ENCODE measurements at places on chromosomes 3 and 15.

DNA sequence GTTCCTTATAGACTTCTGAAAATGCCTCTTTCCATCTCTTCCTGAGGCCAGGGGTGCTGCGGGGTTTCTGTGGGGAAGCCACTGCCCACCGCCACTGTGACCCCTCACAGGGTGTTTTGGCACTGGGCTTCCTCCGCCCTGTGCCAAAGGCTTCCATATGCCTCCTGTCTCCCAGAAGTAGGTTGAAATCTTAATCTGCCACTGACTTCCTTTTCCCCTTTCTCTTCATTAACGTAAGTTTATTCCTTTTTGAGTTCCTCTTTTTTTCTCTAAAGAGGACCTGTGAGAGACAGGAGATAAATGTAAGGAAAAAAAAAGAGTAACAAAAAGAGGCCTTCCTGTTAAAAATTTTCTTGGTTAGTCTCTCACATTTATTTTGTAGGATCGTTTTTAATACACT, 220.5 kb downstream of the CTNNB1 start:
- no peak for DNase-seq

- no peak for DNase-seq
Measured at GRCh38 chr15:25705433-25706115, 157.6 kb downstream of the ATP10A start.

- no peak for DNase-seq
Measured at GRCh38 chr15:25972141-25972675, 109.1 kb upstream of the ATP10A start.

DNA sequence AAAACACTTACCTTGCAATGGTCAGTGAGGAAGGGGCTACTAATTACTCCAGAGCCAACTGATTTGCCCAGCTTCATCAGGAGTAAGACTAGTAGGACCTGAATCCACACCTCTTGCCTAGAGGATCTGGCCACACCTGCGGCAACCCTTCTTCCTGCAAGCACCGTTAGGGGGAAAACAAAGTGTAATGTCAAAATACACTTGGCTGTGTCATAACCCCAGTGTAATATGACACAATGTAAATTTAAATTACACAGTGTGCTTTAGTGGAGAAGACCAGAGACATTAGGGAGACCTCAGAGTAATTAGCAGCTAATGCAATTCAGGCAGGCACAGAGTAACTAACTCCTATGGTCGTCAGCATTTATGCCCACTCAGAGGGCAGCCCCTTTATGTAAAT, 308.5 kb upstream of the ARRDC4 start:
- DNase-seq, result no peak

- DNase-seq, result no peak
Measured at GRCh38 chr3:136839556-136839931, 20.6 kb downstream of the SLC35G2 start.

DNA sequence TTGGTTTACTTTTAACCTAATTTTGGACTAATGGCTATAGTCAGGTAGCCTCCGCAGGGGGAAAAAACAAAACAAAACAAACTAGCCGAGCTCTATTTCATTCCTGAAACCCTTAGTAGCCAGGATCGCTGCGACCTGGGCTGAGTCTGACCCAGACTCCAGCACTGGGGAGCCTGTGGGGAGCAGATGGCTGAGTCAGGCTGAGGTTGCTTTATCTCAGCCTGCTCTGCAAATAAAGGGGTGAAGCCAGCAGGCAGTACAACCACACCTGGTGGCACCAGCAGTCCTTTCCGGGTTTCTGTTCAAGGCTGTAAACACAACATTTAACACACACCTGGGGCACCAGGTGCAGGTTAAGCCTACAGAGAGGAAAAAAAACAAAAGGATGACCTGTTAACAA, 27.3 kb downstream of the ABHD2 start:
- DNase-seq, result peak; percentile 56

DNA sequence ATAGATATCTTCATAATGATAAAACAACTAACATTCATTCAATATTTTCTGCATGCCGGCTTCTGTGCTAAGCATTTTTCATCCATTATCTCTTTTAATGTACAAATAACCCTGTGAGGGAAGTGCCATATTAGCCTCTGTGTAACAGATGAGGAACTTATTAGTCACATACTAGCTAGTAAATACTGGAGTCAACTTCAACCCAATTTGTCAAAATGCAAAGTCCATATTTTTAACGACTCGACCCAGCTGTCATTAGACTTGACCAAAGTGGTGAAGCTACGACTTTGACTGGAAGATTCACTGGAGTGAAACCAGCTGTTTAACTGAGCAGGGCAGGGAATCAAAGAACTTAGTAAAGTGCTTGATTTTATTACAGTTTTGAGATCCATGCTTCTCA, 41.6 kb downstream of the PARP15 start:
- DNase-seq, result no peak

DNA sequence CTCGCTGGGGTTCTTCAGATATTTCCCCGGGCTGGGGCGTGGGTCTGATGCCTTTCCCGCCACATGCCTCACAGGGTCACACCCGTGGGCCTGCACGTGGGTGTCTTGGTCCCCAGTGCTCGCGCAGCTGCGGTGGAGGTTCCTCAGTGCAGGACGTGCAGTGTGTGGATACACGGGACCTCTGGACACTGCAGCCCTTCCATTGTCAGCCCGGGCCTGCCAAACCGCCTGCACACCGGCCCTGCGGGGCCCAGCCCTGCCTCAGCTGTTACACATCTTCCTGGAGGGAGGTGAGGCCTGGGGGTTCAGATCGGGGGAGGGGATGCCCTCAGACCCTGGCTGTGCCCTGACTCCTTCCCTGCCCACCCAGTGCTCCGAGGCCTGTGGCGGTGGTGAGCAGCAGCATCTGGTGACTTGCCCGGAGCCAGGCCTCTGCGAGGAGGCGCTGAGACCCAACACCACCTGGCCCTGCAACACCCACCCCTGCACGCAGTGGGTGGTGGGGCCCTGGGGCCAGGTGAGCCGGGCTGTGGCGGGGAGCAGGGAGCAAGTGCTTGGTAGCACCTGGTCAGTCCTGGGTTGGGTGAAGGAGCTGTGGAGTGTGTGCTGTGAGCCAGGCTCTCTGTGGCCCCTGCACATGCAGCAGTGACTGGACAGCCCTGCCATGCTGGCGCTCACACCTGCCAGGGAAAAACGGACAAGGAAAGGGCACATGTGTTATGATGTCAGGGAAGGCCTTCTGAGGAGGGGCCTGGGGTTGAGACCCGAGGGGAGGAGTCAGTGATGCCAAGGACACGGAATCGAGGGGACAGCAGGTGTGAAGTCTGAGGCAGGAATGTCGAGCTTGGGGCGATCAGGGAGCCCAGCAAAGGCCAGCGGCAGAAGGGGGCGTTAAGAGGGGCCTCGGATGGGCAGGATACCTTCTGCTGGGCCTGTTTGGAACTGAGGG, 88.9 kb downstream of the TBC1D2B start:
- no peak for DNase-seq

GRCh38 chr3:39407773-39408492, 1.4 kb downstream of the RPSA start:
- DNase-seq, result no peak

- DNase-seq, result no peak
Measured at GRCh38 chr15:78991879-78992278, 47.0 kb upstream of the CTSH start.

DNA sequence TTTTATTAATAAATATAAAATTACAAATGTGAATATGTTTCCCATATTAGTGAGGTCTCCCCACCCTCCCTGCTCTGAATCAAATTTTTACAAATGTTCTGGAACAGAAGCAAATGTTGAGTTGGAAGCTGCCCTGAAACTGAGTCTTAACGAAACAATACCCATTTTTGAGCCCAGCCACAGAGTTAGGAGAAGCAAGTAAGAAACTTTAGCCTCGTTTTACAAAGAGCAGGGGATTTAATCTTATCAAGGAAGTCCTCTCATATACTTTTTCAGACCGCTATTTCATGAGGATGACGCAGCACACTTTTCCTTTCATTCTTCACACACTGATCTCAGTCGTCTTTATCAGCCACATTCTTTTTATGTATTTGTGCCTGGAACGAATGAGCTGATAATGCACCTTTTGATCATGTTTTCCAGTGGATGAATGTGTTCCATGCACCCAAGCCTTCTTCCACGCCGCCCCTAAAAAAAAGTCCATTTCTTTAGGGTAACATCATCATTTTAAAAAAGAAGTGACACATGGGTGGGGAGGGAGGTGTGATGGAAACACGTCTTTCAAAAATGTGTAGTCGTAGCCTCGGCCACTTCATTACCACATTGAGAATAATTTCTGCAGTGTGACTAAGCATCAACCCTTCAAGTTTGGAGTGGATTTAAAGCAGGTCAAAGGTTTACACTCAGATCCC, 48.1 kb downstream of the SETMAR start:
- no peak for DNase-seq
